Amniotic epithelial cell (primary cell): ENCODE measurements at places on chromosomes 1 and 21.

DNA sequence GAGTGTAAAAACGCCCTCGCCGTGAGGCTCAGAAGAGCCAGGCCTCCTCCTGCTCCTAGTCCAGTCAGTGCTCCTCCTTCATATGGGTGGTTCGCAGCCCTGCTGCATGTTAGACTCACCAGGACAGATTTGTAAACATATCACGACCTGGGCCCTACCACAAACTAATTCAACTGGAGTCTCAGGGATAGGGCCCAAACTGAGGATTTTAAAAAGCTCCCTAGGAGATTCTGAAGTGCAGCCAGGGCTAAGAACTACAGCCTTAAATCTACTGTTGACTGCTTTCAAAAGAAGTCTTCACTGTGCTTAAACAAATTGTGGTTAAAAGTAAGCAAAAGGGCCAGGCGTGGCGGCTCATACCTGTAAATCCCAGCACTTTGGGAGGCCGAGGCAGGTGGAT lies 57.0 kb downstream of the CAMTA1 start:
- no peak for DNase-seq

DNA sequence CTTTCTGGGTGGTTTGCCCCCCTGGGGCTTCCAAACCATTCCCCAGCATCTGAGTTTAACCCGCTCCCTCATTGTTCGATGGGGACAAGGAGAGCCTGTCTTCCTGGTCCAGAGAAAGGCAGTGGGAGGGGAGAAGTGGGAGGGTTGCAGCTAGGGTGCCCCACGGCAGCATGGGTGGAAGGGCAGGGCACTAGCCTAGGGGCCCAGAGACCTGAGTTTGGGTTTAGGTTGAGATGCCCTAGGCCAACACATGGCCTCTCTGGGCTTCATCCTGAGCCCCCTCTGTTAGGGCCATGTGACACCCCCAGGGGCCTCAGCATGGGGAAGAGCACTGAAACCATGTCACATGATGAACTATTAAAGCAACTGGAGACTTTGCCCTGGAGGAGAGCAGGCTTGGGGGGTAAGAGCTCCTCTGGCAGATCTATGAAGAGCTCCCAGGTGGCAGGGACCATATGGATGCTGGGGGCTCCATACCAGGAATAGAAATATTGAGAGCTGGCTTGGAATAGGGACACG lies 9.7 kb upstream of the RUNX3 start:
- no peak for DNase-seq

DNA sequence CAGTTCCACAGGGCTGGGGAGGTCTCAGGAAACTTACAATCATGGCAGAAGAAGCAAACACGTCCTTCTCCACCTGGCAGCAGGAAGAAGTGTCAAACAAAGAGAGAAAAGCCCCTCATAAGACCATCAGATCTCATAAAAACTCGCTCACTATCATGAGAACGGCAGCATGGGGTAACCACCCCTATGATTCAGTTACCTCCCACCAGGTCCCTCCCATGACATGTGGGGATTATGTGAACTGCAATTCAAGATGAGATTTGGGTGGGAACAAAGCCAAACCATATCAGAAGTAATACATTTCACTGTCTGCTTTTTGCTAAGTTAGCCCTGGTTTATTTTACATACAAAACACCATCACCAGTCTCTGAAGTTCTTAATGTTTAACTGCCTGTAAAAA lies 68.5 kb downstream of the RBM11 start:
- DNase-seq, result no peak

- peak; percentile 77 for DNase-seq
Observed at GRCh38 chr1:204350857-204351573, 8.7 kb downstream of the PLEKHA6 start.

- DNase-seq, result peak; percentile 80
Observed at GRCh38 chr1:155729031-155729898, 40.4 kb downstream of the DAP3 start.
